Activated CD4-positive, alpha-beta T cell treated with anti-CD3 and anti-CD28 coated beads, Interleukin-2, amount 10 ng/mL, durations not matched to agents 24 days and 14 days (primary cell): ENCODE measurements at places on chromosomes 3 and 15. TPM values are rescaled to one million over a fixed set of nuclear protein-coding genes. Genes with fewer than 3 reads are reported as not detected.

DNA sequence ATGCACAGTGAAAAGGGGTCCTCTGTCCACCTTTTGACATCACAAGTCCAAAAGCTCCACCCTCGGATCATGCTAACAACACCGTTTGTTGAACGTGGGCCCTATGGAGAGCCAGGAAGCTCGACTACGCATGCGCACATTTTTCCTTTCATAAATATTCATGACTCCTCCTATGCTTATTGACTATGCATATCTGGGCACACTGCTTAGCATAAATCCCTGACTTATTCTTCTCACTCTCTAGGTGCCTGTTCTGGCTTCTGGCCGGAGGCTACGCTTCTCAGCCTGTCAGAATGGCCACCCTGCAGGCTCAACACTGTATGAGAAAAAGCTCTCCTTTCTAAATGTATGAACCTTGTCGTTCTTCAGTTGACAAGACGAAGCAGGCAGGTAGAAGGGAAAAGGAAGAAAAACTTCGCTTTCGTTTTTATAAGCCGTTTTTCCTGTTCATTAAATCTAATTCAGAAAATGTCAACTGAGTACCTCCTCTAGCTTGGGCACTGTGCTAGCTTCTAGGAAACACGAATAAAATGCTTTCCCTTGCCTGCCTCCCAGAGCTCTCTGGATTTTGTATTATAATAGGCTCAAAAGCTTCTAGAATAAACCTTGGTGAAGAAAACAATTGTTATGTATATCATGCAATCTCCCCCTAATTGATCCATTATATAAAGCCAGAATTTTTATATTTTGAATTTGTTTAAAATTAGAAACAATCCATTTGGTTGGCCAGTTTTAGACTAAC is 207.7 kb downstream of the ATP10A start:
- no peak for DNase-seq

- no peak for DNase-seq
Measured at GRCh38 chr15:70281261-70281810, 183.6 kb upstream of the TLE3 start.

DNA sequence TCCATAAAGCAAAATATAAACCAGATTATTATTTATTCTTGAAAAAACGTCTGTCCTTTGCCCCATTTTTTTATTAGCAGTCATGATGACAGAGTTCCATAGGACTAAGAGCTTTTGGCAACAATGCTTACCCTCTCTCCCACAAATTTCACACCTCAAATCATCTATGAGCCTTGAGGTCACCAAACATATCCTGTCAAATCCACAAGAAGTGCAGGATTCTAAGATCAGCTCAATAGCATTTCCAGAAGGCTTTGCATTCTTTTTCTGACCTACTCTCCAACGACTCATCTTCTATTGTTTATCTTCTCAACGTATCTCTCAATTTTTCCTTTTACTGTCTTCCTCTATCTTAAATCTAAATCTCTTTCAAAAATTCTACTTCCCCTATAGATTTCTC is 619.1 kb upstream of the BCHE start:
- DNase-seq: no peak

The MAP6D1 gene
- total RNA-seq: 1.4 and 2.1 TPM in 2 replicates

GRCh38 chr3:40103829-40104228 is 205.7 kb upstream of the EIF1B start:
- DNase-seq: no peak

The TMC3 gene
- total RNA-seq: not detected in 2 replicates
